PC-3 (cell line): ENCODE measurements at places on chromosomes 12 and 14. TPM values are rescaled to one million over a fixed set of nuclear protein-coding genes. Genes with fewer than 3 reads are reported as not detected.

GRCh38 chr12:89405626-89406345, 53.5 kb upstream of the DUSP6 start:
- H3K27me3 ChIP-seq, result no peaks in the 10 kb centered on the region
- H3K36me3 ChIP-seq, result no peaks in the 10 kb centered on the region
- no peak overlapping the region for H3K4me3 ChIP-seq
- no peak for DNase-seq
- H3K27ac ChIP-seq, result no peak overlapping the region

- DNase-seq, result peak; percentile 90
- H3K4me1 ChIP-seq, result peaks cover 60% of the 10 kb centered on the region
- no peaks in the 10 kb centered on the region for H3K36me3 ChIP-seq
Observed at GRCh38 chr12:94615260-94616181, 34.8 kb downstream of the TMCC3 start.

GRCh38 chr14:98819867-98820206, 452.2 kb downstream of the BCL11B start:
- peaks cover 13% of the 10 kb centered on the region for H3K27me3 ChIP-seq
- no peaks in the 10 kb centered on the region for H3K4me1 ChIP-seq
- H3K36me3 ChIP-seq, result no peaks in the 10 kb centered on the region
- DNase-seq, result no peak

GRCh38 chr14:94340533-94340932, 17.4 kb upstream of the SERPINA6 start:
- DNase-seq, result no peak
- no peaks in the 10 kb centered on the region for H3K36me3 ChIP-seq
- no peak overlapping the region for H3K4me3 ChIP-seq
- H3K4me1 ChIP-seq, result peaks cover 24% of the 10 kb centered on the region
- H3K27me3 ChIP-seq, result no peaks in the 10 kb centered on the region

DNA sequence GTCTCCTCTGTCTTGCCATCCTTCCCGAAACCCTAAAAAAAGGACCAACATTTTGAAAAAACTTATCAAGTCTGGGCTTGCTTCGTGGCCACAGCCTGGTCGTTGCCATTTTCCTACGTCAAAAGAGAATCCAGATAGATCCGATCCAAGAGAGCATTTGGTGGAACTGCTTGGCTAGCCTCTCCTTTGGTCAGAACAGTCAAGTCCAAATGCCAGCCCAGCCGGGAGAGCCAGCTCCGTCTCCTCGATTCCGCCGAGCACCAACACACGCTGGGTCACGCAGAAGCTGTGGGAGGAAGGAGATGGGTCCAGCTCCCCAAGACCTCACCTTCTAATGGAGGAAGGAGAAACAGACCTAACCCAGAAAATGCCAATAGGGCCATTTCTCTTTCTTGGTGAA, 9.3 kb upstream of the PRIMA1 start:
- no peak overlapping the region for H3K4me3 ChIP-seq
- no peak for DNase-seq
- H3K27ac ChIP-seq, result no peak overlapping the region
- peaks cover 43% of the 10 kb centered on the region for H3K27me3 ChIP-seq
- H3K4me1 ChIP-seq, result no peaks in the 10 kb centered on the region
- no peaks in the 10 kb centered on the region for H3K36me3 ChIP-seq

- no peaks in the 10 kb centered on the region for H3K36me3 ChIP-seq
- H3K27ac ChIP-seq, result no peak overlapping the region
- DNase-seq, result no peak
- peaks cover 32% of the 10 kb centered on the region for H3K27me3 ChIP-seq
Observed at GRCh38 chr12:97275256-97275655, 187.3 kb upstream of the RMST start.

DNA sequence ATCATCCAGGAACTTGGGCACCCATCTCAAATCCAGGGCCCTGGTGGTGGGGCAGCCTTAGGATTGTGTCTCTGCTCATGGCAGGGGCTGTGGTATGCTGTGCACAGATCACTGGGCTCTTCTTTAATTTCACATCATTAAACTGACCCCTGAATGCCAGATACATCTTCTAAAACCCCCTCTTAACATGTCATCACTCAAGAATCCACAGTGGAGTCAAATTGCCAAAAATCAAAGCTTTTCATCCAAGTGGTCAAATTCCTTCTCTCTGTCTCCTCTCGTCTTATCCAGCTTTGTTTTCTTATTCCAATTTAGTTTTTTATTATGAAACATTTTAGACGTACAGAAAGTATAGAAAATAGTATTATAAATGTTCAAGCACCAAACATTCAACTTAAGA, 97.5 kb downstream of the ADCK1 start:
- no peaks in the 10 kb centered on the region for H3K27me3 ChIP-seq
- no peak overlapping the region for H3K4me3 ChIP-seq
- DNase-seq, result no peak
- H3K27ac ChIP-seq, result no peak overlapping the region
- H3K36me3 ChIP-seq, result no peaks in the 10 kb centered on the region

DNA sequence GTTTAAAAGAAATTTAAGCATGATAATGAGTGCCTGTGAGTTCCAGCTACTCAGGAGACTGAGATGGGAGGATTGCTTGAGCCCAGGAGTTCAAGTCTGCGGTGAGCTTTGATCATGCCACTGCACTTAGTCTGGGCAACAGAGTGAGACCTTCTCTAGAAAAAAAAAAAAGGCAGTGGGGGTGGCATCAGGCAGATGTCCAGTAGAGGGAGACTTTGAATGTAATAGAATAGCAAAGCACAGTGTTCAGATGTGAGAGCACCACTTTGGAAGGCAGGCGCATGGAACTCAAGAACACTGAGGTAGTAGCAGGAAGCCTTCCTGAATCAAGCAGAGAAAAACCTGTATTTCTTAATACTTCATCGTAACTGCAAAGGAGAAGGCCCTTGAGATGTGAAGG, 394.5 kb upstream of the GARIN6 start:
- DNase-seq, result peak; percentile 32
- no peaks in the 10 kb centered on the region for H3K4me1 ChIP-seq
- H3K36me3 ChIP-seq, result no peaks in the 10 kb centered on the region
- peaks cover 6% of the 10 kb centered on the region; the same call in 1 of the 2 replicates for H3K27me3 ChIP-seq
- no peak overlapping the region for H3K27ac ChIP-seq

DNA sequence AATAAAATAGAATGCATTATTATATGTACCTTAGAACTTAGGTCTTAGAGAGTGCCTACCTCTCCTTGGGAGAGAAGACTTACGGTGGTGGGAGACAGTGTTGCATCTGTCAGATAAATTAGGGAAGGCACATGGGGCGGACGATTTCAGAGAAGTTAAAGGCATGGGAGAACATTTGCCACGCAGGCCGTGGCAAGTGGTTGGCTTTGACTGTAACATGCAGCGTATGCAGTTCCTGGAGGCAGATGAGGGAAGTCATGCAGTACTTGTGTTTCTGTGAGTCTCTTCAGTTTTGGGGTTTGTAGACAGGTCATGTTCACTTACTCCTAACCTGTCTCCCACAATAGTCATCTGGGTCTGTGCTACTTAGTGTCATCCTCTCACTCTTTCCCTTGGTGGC, 43.6 kb downstream of the ETV6 start:
- H3K4me3 ChIP-seq, result no peak overlapping the region
- no peaks in the 10 kb centered on the region for H3K36me3 ChIP-seq
- no peak overlapping the region for H3K27ac ChIP-seq
- H3K27me3 ChIP-seq, result no peaks in the 10 kb centered on the region
- no peaks in the 10 kb centered on the region for H3K4me1 ChIP-seq
- no peak for DNase-seq

DNA sequence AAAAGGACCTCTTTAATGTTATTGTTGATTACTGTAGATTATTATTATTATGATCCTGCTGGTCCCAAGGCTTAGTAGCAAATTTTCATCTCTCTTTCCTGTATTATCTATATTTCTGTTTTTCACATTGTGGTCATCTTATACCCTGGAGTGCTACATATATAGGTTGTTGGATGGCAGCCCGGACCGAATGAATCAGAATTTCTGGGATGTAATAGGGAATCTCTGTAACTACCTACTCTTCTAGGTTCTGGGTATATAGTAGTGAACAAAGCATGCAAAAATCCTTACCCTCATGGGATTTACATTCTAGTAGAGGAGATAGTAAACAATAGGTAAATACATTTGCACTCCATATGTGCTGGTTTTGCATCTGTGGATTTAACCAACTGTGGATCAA, 31.4 kb downstream of the NUBPL start:
- no peak overlapping the region for H3K4me3 ChIP-seq
- no peak overlapping the region for H3K27ac ChIP-seq
- H3K36me3 ChIP-seq, result no peaks in the 10 kb centered on the region
- no peaks in the 10 kb centered on the region for H3K4me1 ChIP-seq
- no peaks in the 10 kb centered on the region for H3K27me3 ChIP-seq

- H3K27me3 ChIP-seq, result no peaks in the 10 kb centered on the region
- H3K27ac ChIP-seq, result no peak overlapping the region
- DNase-seq, result no peak
- peaks cover 33% of the 10 kb centered on the region for H3K36me3 ChIP-seq
- H3K4me3 ChIP-seq, result no peak overlapping the region
Observed at GRCh38 chr14:20328705-20329104, 4.4 kb downstream of the CCNB1IP1 start.

DNA sequence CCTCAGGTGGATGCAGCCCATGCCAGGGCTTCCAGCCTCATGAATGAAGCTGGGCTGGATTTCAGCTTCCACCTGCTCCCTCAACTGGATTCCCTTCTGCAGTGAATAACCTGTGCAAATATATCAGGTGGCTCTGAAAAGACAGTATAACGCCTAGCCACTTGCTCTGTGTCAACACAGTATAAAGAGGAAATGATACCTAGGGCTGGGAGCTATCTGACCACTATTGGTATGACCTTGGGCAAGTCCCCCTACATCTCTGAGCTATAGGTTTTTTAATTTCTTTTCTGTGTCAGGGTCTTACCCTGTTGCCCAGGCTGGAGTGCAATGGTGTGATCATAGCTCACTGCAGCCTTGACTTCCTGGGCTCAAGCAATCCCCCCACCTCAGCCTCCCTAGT, 19.8 kb downstream of the ISM2 start:
- no peak for DNase-seq
- H3K27me3 ChIP-seq, result no peaks in the 10 kb centered on the region
- H3K27ac ChIP-seq, result no peak overlapping the region

- no peaks in the 10 kb centered on the region for H3K27me3 ChIP-seq
- no peak overlapping the region for H3K4me3 ChIP-seq
- H3K4me1 ChIP-seq, result no peaks in the 10 kb centered on the region
- H3K36me3 ChIP-seq, result no peaks in the 10 kb centered on the region
- H3K27ac ChIP-seq, result no peak overlapping the region
Observed at GRCh38 chr12:40204337-40204736, 20.5 kb upstream of the LRRK2 start.

DNA sequence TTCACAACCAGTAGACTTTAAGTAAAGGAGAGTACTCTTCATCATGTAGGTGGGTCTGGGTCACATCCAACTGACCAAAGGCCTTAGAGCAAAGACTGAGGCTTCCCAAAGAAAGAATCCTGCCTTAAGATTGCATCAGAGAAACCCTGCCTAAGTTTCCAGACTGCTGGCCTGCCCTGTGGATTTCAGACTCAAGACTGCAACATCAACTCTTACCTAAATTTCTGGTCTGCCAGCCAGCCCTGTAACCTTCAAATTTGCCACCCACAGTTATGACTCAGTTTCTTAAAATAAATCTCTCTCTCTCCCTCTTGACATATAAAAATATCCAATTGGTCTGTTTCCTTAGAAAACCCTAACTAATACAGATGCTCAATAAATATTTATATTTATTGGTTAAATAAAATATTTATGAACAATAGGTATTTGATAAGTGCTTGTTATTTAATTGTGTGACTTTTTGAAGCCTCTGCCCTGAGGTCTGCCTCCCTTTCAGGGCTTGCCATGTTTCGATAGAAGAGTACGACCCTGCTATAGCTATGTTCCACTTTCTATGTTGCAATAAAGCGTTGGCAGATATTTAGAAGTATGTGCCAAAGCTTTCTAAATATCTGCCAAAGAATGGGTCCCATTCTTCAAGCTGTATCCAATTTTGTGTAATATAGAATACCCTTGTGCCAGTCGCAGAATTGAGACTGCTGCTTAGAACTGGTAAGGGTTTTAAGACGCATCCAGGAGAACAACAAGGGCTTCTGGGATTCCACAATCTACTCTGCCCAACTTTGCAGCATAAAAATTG, 65.7 kb downstream of the TMEM30B start:
- H3K36me3 ChIP-seq, result no peaks in the 10 kb centered on the region
- H3K27ac ChIP-seq, result no peak overlapping the region
- DNase-seq, result no peak
- H3K27me3 ChIP-seq, result no peaks in the 10 kb centered on the region

DNA sequence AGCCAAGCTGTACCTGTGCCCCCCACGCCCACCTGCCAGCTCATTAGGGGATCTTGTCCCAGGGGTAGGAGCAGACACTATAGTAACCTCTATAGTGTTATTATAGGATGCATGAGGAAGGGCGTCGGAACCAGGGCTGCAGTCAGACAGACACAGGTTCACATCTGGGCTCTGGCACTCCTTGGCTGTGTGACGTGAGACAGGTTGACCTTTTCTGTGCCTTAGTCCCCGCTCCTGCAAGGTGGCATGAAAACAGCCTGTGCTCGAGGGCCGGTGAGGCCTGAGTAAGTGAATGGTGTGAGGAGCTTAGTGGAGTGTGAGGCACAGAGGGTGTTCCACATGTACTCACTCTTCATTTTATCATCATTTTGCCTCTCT, 19.0 kb downstream of the ASB2 start:
- H3K4me3 ChIP-seq, result no peak overlapping the region
- no peak for DNase-seq
- peaks cover 21% of the 10 kb centered on the region for H3K4me1 ChIP-seq
- no peaks in the 10 kb centered on the region for H3K27me3 ChIP-seq
- H3K27ac ChIP-seq, result no peak overlapping the region

GRCh38 chr12:82838131-82838551, 151.4 kb downstream of the TMTC2 start:
- H3K4me3 ChIP-seq, result no peak overlapping the region
- no peaks in the 10 kb centered on the region for H3K27me3 ChIP-seq

DNA sequence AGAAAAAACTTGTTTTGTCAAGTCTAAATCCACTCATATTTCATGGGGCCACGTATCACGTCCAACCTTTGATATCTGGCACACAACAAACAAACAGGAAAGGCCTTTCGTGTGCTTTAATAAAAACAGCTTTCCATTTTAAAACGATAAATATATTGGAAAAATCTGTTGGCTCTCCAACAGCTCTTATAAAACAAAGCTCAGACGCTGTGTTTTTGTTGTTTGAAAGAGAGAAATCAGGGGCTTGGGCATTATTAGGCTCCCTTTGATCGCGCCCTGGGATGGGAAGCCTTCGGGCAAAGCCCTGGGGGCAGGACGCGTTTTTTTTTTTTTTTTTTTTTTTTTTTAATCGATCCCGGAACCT, 429 bp upstream of the PLEKHA5 start:
- H3K4me1 ChIP-seq, result peaks cover 20% of the 10 kb centered on the region
- DNase-seq, result peak; percentile 37
- H3K27me3 ChIP-seq, result no peaks in the 10 kb centered on the region
- peaks cover 7% of the 10 kb centered on the region for H3K36me3 ChIP-seq
- H3K27ac ChIP-seq, result peak overlapping the region; percentile 59

GRCh38 chr12:94839347-94839746, 164.2 kb downstream of the NDUFA12 start:
- no peak for DNase-seq
- no peak overlapping the region for H3K4me3 ChIP-seq
- no peaks in the 10 kb centered on the region for H3K4me1 ChIP-seq
- no peak overlapping the region for H3K27ac ChIP-seq

- H3K36me3 ChIP-seq, result no peaks in the 10 kb centered on the region
- no peak overlapping the region for H3K4me3 ChIP-seq
- H3K27ac ChIP-seq, result no peak overlapping the region
- H3K27me3 ChIP-seq, result peaks cover 21% of the 10 kb centered on the region
Observed at GRCh38 chr12:41496009-41496408, 307.9 kb downstream of the PDZRN4 start.

RPS6KL1 gene
- total RNA-seq, result 16.0 and 17.9 TPM in 2 replicates

ESPL1 gene
- total RNA-seq, result 31.6 and 37.3 TPM in 2 replicates

COCH gene
- 2.5 and 4.2 TPM in 2 replicates for total RNA-seq

ANO4 gene
- total RNA-seq, result not detected in 2 replicates

LBHD2 gene
- not detected in 2 replicates for total RNA-seq
